SJSA1 (cell line): ENCODE measurements at places on chromosomes 5 and 9. TPM values are rescaled to one million over a fixed set of nuclear protein-coding genes. Genes with fewer than 3 reads are reported as not detected.

- no peak for DNase-seq
These were observed 51.1 kb downstream of the KLHL3 start for GRCh38 chr5:137684761-137685160.

CCDC187 gene
- not detected in 2 replicates for total RNA-seq

SMIM27 gene
- total RNA-seq = 0.16 and 2.0 TPM in 2 replicates

GRCh38 chr5:168163966-168164365 lies 127.5 kb upstream of the WWC1 start:
- DNase-seq = no peak

FAM219A gene
- total RNA-seq = 6.5 and 13.3 TPM in 2 replicates

DNA sequence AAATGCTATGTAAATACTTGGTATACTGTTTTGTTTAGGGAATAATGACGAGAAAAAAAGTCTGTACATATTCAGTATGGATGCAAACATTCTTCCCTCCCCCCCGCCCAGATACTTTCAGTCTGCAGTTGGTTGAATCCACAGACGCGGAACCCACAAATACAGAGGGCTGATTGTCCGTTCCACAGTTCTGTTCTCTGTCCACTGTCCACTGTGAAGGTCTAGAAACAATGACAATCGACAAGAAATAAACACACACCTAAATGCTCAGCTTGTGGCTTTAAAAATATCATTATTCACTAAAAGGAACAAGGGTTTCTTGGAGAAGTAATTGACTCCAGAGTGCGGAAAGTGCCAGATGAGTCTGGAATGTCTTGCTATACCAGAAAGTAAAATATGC lies 109.1 kb downstream of the TMEM161B start:
- no peak for DNase-seq

- no peak for DNase-seq
These were observed 193.5 kb downstream of the PLK2 start for GRCh38 chr5:58266402-58266801.

- DNase-seq = no peak
These were observed 635.4 kb downstream of the NR2F1-AS1 start for GRCh38 chr5:92945605-92946097.

- no peak for DNase-seq
These were observed 17.9 kb downstream of the PRLR start for GRCh38 chr5:35212122-35212982.
